ENCODE measurements at places on chromosomes 4 and X. TPM values are rescaled to one million over a fixed set of nuclear protein-coding genes. Genes with fewer than 3 reads are reported as not detected.
A peak's percentile ranks its signal among the peaks of the same experiment; 100 is the strongest.

Gene FABP2
- not detected for total RNA-seq

- no peak for DNase-seq
These were observed 521.9 kb upstream of the BOD1L1 start for GRCh38 chr4:14149176-14150053.

DNA sequence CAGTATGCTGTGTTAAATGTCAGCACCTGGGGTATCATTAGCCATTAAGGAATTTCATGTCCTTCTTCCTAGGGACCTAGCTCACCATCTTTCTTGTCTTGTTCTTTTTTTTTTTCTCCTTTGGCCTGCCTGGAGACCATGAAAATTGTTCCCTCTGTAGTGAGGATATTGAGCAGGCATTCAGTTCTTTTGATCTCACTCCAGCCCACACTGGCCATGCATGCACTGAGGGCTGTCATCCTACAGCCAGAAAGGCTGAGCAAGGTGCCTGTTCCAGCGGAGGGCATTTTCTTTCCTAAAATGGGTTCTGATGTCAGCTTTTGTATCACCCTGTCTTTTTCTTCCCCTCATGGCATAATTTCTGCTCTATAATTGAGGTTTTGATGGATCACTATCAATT lies 275.9 kb upstream of the HAND2 start:
- DNase-seq, result no peak

GRCh38 chr4:16759931-16760582 lies 138.4 kb downstream of the LDB2 start:
- no peak for DNase-seq

DNA sequence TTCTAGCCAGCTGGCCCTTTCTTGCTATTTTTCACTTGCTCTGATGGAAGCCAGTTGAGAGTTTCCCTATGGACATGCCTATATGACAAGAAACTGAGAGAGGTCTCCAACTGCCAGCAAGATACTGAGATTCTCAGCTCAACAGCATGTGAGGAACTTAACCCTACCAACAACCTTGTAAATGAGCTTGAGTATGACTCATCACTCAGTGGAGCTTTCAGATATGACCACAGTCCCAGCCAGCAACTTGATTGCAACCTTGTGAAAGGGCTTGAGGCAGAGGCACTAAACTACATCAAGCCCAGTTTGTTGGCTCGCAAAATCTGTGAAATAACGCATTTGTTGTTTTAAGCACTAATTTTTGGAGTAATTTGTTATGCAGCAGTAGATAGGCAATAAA lies 175.8 kb downstream of the COMMD8 start:
- DNase-seq, result peak; percentile 25

- DNase-seq, result no peak
These were observed 40.8 kb downstream of the ZNF518B start for GRCh38 chr4:10416441-10416840.

Data from Caki2 (cell line).